ENCODE measurements at places on chromosomes 13 and 19.

DNA sequence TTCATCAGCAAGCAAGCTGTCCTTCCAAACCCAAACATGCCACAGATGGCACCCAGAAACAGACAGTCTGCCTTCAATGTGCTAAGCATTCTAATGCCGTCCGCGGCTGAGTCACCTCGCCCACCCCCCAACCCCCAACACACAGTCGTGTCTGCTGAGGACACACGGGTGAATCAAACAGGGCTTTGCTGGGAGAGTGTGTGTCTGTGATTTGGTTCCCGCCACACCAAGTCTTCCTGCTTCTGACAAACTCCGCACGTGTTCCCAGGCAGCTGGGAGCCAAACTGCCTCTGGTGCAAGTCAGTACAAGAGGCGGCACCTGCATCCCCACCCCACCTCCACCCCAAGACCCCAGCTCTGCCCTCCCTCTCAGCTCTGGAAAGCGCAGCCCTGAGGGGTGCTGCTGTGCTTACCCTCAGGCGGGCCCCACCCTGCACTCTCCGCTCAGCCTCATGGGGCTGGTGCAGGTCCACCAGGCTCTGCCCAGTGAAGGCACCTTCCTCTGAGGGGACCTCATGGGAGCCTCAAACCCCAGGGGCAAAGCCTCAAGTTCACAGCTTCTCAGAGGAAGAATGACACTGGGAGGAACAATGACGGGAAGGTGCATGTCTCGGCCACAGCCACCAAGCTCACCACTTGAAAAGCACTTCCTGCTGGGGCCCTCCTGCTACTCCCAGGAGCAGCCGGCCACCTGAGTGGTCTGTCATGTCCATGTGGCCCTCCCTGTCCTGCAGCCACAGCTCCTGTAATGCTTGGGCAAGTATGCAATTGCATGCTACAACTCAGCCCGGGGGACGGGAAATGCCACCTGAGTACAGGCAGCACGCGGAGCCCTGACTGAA, 15.0 kb upstream of the SLC35E1 start:
- peak; percentile 55 for DNase-seq

GRCh38 chr19:52690369-52691214, 44.3 kb downstream of the ZNF611 start:
- peak; percentile 84 for DNase-seq

DNA sequence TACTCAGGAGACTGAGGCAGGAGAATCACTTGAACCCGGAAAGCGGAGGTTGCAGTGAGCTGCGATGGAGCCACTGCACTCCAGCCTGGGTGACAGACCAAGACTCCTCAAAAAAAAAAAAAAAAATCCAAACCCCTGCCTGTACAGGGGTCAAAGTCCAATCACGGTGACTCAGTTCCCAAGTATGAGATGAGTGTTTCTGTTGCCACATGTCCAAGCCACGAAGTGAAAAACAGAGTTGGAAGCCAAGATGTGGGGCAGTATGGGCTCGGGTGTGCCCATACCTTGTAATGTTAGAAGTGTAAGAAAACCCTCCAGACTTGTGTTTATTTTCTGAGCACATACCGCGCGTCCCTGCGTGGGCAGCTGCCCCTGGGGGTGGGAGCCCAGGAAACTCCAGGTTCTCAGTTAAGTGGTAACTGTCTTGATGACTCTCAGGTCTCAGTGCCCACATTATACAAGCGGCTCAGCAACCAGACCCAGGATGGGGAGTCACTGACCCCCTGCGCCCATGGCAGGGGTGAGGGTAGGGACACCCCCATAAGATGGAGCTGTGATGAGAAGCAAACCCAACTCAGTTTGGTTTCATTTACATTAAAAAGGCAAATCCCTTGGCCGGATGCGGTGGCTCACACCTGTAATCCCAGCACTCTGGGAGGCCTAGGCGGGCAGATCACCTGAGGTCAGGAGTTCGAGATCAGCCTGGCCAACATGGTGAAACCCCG, 1.2 kb upstream of the GPX4 start:
- DNase-seq = no peak

DNA sequence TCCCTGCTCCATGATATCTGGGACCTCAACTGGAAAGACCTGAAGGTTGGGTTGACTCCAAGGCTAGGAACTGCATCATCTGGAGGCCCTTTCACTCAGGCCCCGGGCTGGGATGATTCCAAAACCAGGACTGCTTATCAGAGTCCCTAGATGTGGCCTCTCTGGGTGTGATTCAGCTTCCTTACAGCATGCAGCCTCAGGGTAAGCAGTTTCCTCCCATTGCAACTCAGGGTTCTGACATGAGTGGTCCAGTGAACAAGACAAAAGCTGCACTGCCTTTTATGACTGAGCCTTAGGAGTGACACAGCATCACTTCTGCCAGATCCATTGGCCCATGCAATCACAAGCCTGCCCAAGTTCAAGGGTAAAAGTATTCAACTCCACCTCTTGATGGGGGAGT, 502.8 kb downstream of the COG6 start:
- DNase-seq = no peak

- DNase-seq = no peak
Observed at GRCh38 chr13:113607889-113608635, 23.5 kb downstream of the TFDP1 start.

- no peak for DNase-seq
Observed at GRCh38 chr13:80642641-80643040, 301.7 kb upstream of the SPRY2 start.

GRCh38 chr13:52374873-52375411, 31.0 kb downstream of the THSD1 start:
- DNase-seq = no peak

DNA sequence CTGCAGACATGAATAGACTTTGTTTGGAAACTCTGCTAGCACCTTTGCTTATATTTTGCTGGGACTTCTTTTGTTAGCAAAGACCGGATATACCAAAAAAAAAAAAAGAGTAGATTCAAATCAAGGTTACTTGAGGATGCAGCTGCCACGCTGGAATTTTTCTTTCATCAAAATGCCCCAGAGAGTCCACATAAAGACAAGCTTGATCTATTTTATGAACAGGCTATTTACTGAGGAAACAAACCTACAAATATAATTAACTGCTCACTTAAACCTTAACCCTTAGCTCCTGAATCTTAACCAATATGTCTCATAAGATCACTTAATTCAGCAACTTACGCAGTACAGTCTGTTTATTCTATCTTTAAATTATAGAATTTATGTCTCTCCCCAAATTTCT, 27.1 kb upstream of the DOCK9 start:
- no peak for DNase-seq

DNA sequence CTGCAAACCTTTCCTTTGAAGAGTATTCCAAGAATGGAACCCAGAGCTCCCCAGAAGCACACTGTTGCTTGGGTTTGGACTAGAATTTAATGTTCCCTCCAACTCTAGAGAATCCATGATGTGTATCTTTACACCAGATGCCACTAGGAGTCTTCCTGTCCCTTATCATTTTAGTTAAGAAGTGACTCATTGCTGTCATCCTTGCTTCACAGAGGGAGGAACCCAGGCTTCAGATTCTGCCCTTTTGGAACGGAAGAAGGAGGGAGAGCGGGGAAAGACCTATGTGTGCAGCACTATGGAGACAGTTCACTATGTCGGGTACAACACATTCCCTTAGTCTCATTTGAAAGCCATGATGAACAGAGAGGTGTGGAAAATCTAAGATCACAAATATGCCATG, 2.1 kb upstream of the ATP12A start:
- no peak for DNase-seq

GRCh38 chr13:32116210-32116609, 84.6 kb downstream of the FRY start:
- DNase-seq = no peak

GRCh38 chr13:100363874-100364273, 224.7 kb downstream of the GGACT start:
- DNase-seq = no peak

GRCh38 chr13:33918199-33918932, 100.4 kb downstream of the RFC3 start:
- no peak for DNase-seq

GRCh38 chr13:101346942-101347728, 69.2 kb downstream of the NALCN start:
- DNase-seq = no peak

DNA sequence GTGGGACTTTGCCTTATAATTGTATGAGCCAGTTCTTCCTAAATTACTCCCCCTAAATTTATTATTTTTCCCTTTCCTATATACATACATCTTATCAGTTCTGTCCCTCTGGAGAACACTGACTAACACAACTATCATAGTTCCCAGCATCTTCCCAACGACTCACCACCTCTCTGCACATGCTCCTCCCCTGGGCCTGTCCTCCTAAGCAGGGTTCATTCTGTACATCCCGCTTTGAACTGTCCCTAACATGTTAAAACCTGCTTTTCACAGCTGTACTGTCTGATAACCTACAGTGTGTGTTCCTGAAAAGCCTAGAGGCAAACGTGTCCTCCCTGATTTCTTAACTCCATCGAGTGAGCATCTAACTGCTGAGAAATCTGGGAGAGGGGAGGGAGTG, 141.7 kb downstream of the EFNB2 start:
- DNase-seq = no peak

- no peak for DNase-seq
Observed at GRCh38 chr13:45331692-45332035, 9.3 kb downstream of the TPT1 start.

DNA sequence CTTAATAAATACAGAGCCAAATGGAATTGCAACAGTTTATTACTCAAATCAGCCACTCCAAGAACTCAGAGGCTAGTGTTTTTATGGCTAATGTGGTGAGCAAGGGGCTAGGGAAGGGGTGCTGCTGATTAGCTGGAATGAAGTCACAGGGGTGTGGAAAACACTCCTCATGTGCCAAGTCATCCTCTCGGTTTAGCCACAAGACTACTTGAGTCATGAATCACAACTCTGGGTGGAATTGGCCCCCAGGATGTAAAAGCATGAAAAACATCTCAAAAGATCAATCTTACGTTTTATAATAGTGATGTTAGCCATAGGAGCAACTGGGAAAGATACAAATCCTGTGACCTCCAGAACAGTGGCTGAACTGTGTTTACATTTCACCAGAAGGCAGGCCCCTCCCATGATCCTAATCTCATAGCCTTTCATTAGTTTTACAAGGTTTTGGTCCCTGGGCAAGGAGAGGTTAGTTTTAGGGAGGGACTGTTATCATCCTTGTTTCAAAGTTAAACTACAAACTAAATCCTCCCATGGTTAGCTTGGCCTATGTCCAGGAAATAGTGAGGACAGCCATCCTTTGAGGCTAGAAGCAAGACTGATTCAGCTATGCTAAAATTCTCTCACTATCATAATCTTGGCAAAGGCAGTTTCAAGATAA, 2020.1 kb upstream of the PCDH20 start:
- no peak for DNase-seq

GRCh38 chr13:91169321-91170050, 178.0 kb upstream of the MIR17HG start:
- DNase-seq = no peak

DNA sequence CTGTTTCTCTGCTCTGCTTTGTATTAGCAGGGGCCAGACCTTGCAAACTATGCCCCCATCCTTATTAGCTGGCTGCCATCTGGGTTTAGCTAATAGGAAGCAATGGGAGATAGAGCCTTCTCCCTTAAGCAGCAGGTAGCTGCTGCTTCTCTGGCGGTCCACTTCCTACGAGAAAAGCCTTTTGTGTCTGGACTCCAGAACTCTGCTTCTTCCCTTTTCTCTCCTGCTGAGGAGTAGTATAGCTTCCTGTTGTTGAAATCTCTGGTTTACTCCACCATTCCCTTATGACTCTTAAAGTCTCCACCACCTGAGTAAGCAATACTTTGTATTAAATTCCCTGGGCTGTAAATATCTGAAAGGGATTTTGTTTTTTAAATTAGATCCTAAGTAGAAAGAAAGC, 147.1 kb downstream of the DNAJC15 start:
- no peak for DNase-seq

DNA sequence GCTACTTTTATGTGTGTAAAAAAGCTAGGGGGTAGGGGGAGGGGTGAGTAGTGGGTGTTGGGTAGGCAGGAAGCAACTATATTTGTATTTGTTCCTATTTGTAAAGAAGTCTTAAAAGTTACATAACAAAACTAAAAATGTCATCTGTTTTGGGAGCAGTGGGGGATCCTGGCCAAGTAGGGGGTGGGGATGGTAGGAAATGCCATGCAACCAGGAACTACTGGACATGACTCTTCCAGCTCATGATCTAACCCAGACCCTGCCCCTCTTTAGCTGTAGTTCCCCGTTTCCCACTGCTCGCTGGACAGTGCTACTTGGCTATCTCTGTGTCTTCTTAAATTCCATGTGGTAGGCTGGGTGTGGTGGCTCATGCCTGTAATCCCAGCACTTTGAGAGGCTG, 3.2 kb downstream of the GTF3A start:
- DNase-seq = no peak

DNA sequence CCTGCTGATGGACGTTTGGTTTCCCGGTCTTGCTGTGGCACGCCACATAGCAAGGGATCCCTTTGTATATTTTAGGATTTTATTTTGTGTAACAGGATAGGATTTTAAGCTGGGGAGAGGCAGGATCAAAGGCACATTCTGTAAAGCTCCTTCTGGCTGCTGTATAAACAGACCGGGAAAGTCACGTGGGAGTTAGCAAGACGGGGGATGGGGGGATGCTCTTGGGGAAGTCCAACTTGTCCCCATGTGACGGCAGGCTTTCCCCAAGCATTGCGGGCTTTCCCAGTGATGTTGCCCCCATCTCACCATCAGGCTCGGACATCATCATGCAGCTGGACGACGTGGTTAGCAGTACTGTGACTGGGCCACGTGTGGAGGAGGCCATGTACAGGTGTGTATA, 5.8 kb downstream of the QTRT1 start:
- DNase-seq = no peak

- DNase-seq = no peak
Observed at GRCh38 chr19:31960474-31960873, 384.9 kb upstream of the ZNF507 start.

- no peak for DNase-seq
Observed at GRCh38 chr13:48410199-48410598, 2.7 kb downstream of the LPAR6 start.

GRCh38 chr13:48646791-48647190, 6.9 kb upstream of the CYSLTR2 start:
- DNase-seq = no peak

- peak; percentile 73 for DNase-seq
Observed at GRCh38 chr19:6772028-6772865, at the start of gene VAV1. Gene VAV1, plus strand, starts transcription at chr19:6772708. Its CDS starts 100 bp downstream, at chr19:6772808.

- no peak for DNase-seq
Observed at GRCh38 chr13:24271231-24271600, 38.2 kb upstream of the C1QTNF9 start.

- no peak for DNase-seq
Observed at GRCh38 chr13:67664502-67664901, 434.4 kb upstream of the PCDH9 start.

DNA sequence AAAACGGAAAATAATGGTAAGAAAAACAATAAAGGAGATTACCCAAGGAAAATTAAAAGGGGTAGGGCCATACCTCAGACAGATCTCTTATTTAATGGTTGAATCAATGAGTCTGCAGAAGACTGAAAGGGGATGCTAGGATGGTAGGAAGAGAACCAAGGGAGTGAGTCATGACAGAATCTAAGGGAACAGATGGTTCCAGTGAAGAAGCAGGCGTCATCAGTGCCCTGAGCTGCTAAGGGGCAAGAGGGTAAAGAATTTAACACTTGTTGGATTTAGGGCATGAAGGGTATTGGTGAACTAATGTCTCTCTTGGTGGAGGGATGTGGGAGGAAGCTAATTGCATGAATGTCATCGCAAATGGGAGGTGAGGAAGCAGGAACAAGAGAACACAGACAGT, 329.2 kb upstream of the TSHZ3 start:
- no peak for DNase-seq
